Peyer's patch (tissue), 4 donors: ENCODE measurements at places on chromosomes 5 and 9. TPM values are rescaled to one million over a fixed set of nuclear protein-coding genes. Genes with fewer than 3 reads are reported as not detected.

- DNase-seq = no peak
Observed at GRCh38 chr5:39231705-39232525, 12.6 kb upstream of the FYB1 start.

FXN gene
- total RNA-seq = 2.5 TPM

GRCh38 chr5:124669300-124669648 is 77.2 kb downstream of the ZNF608 start:
- no peak for DNase-seq

GRCh38 chr9:137116728-137117127 is 2.2 kb upstream of the DPP7 start:
- no peak for DNase-seq

SPINK9 gene
- not detected for total RNA-seq

DNA sequence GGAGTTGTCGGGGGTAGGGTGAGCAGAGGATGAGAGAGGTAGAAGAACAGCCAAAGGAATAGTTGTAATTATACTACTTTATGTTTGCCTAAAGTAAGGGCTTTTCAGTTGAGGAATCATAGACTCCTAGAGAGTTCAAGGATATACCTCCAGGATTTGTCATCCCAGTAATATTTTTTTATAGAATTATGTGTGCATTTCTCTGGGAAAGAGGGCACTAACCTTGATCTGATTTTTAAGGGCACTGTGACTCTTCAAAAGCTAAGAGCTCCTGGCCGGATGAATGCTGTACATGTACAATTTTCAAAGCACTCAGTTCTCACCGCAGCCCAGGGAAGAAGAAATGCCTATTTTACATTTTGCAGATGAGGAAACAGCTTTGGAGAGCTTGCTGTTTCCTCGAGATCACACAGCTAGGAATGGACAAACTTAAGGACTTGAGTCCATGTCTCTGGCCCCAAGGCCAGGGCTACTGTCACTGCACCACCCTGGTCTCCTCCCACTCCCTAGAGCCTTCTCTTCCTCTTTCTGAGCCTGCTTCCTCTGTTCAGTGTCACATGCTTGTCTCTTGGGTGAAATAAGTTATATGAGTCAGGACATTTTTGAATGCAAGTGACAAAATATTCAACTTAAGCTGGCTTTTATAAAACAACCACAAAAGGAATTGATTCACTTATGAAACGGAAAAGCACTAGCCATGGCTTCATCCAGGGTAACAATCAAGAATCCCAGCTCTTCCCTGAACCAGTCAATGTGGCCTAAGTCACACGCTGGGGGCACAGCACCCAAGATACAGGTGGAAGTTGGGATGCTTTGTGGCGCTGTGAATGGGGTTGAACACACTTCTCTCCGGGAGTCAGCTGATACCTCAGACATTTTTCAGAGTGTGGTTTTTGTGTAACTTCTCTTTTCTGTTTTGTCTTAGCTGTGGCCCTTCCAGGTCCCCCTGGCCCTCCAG is 45.7 kb upstream of the TGFBR1 start:
- DNase-seq = peak; percentile 65

ORM2 gene
- total RNA-seq = not detected
